Heart left ventricle (tissue), 16 donors: ENCODE measurements at places on chromosomes 16 and 17.

- no peak for DNase-seq
These were observed 25.6 kb downstream of the VAC14 start for GRCh38 chr16:70775399-70775798.

DNA sequence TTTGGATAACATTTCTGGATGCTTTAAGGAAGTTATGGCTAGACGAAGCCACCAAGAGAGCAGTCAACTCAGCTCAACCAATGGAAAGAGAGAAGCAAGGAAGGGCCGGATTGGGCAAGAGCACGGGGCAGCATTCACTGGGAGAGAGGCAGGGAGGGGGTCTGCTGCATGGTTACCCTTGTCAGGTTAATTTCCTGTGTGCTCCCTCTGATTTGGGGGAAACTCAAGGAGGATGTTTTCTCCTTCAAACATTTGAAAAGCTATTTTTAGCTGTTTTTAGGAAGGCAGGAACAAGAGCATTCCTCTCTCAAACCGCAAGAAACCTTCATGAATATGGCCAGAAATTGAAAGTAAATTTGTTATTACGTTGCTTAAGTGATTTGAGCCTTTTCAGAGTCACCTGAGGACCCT, 118.5 kb upstream of the ZFHX3 start:
- DNase-seq = no peak

- DNase-seq = peak; percentile 40
These were observed 882 bp downstream of the SCARF1 start for GRCh38 chr17:1644493-1645206.

GRCh38 chr16:10561425-10561824, 19.0 kb downstream of the EMP2 start:
- DNase-seq = no peak

DNA sequence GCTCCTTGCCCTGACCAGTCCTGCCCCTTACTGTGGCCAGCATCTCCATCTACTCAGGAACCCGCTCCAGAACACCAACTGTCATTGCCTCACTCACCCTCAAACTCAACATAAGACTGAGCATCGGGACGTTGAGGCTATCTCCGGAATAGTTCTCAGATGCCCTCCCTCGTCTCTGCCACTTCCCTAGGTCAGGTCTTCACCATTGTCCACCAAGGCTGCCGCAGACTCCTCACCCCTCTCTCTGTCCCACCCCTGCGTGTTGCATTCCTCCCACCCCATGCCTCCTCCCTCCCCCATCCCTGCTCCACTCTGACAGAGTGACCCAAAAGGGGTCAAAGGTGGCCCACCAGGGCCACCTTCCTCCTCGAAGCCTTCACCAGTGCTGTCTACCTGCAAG, 37.2 kb downstream of the C17orf67 start:
- DNase-seq = no peak

GRCh38 chr17:226108-227077, 44.9 kb upstream of the DOC2B start:
- DNase-seq = no peak

DNA sequence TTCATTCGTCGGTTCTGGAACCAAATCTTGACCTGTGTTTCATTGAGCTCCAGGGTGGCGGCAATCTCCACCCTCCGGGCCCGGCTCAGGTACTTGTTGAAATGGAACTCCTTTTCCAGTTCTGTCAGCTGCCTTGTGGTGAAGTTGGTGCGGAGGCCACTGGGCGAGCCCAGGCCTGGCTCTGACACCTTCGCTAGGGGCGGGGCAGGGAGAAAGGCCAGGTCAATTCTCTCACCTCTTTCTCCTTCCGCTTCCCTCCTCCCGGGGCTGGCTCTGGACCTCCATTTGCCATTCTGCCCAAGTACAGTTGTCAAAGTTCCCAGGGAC, 1.2 kb downstream of the HOXB1 start:
- DNase-seq = peak; percentile 58

GRCh38 chr17:4747847-4748246, 8.1 kb upstream of the CXCL16 start:
- no peak for DNase-seq

- peak; percentile 91 for DNase-seq
These were observed 26.6 kb downstream of the GSE1 start for GRCh38 chr16:85639529-85640253.

- no peak for DNase-seq
These were observed 1326.6 kb upstream of the GOT2 start for GRCh38 chr16:60060731-60061130.

GRCh38 chr17:48484850-48485249, 46.0 kb downstream of the HOXB1 start:
- DNase-seq = no peak

GRCh38 chr17:1123393-1123831, 56.4 kb downstream of the ABR start:
- DNase-seq = no peak

DNA sequence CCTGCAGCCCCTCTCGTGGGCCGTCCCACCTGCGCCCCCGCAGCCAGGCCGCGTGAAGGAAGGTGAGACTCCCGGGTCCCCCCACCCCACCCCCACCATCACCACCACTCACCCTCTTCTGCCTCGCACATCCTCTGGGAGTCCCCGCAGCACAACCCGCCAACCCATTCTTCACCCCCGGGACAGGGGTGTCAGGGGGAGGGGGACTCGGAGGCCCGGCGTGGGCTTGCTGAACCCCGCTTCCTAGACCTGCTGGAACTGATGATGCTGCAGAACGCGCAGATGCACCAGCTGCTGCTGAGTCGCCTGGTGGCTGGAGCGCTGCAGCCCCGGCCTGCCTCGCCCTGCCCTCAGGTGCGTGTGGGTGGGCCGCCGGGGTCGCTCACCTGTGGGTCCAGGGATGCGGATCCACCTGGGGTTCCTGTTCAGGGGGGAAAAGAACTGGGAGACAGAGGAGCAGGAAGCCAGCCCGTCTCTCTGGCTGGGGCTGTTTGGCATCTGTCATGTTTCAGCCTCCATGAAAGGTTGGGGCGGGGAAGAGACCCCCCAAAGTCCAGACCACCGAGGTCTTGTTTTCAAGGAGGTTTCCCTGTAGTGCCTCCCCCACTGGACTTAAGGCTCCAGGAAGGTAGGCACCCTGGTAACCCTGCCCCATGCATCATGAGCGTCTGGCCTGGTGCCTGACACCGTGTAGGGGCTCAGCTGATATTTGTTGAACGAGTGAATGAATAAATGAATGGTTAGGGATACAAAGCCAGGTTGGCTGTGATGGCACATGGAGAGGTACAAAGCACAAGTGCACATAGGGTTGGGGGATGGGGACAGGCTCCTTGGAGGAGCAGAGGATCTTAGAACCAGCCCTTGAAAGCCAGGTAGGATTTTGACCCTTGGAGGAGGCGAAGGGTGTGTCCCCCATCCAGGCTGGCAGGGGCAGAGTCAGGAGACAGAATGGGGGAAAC, 849 bp downstream of the PRR29 start:
- DNase-seq = no peak

- DNase-seq = no peak
These were observed 194.2 kb upstream of the TBX2 start for GRCh38 chr17:61205401-61205800.

- no peak for DNase-seq
These were observed 308.3 kb downstream of the FOXL1 start for GRCh38 chr16:86886651-86887050.

GRCh38 chr17:63534816-63535455, 11.8 kb downstream of the KCNH6 start:
- no peak for DNase-seq

GRCh38 chr17:32876417-32877163, at the start of gene MYO1D:
MYO1D (minus strand) TSS chr17:32877124; CDS start chr17:32876872, 252 bp downstream.
- DNase-seq = no peak

- DNase-seq = no peak
These were observed 765.6 kb downstream of the CDH11 start for GRCh38 chr16:64356267-64356666.

DNA sequence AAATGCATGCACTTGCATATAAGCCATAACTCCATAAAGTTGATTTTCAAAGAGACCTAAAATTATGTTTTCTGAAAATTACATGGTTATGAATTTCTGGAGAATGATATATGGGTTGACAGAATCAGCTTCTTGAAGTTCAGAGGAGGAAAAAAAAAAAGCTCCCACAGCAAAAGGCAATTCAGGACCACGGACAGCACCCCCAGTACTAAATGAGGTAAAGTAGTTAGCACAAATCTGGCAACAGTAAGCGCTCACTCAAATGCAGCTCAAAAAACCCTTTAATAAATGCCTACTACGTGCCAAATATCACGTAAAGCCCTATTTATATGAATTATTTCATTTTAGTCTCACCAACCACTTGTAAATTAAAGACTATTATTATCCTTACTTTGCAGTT, 135.2 kb downstream of the SHISA9 start:
- no peak for DNase-seq

GRCh38 chr16:3363793-3364192, 8.1 kb downstream of the OR2C1 start:
- DNase-seq = no peak

DNA sequence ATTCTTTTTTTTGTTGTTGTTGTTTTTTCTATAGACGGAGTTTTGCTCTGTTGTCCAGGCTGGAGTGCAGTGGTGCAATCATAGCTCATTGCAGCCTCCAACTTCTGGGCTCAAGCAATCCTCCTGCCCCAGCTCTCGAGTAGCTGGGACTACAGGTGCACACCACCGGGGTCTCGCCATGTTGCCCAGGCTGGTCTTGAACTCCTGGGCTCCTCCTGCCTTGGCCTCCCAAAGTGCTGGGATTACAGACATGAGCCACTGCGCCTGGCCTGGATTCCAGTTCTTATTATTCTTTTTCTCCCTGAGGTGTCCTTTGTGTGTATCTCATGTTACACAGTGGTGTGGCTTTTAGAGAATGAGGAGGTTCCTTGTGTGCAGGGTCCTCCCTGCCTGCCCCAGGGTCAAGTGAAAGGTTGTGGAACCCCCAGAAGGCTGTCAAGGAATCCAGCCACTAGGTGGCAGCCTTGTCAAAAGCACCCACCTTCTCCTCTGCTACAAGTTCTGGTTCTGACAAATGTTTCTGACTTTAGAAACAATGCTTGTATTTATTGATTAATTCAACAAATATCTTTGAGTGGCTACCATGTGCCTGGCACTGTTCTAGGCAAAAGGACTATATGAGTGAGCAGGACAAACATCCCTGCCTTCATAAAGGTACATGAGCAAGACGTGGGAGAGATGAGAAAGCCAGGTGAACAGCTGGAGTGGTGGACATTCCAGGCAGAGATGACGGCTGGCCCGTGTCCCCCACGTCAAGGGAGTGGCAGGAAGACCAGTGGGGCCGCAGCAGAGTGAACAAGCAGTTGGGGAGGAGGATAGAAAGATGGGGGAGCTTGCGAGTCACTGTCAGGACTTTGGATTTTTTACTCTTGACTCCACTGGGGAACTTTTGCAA, 112.4 kb downstream of the SPECC1 start:
- peak; percentile 45 for DNase-seq

GRCh38 chr16:77158293-77158692, 32.7 kb upstream of the MON1B start:
- no peak for DNase-seq

- peak; percentile 73 for DNase-seq
These were observed 1.0 kb downstream of the WSB1 start for GRCh38 chr17:27294689-27295630.

GRCh38 chr17:63116967-63117830, 151.2 kb downstream of the TANC2 start:
- DNase-seq = no peak

DNA sequence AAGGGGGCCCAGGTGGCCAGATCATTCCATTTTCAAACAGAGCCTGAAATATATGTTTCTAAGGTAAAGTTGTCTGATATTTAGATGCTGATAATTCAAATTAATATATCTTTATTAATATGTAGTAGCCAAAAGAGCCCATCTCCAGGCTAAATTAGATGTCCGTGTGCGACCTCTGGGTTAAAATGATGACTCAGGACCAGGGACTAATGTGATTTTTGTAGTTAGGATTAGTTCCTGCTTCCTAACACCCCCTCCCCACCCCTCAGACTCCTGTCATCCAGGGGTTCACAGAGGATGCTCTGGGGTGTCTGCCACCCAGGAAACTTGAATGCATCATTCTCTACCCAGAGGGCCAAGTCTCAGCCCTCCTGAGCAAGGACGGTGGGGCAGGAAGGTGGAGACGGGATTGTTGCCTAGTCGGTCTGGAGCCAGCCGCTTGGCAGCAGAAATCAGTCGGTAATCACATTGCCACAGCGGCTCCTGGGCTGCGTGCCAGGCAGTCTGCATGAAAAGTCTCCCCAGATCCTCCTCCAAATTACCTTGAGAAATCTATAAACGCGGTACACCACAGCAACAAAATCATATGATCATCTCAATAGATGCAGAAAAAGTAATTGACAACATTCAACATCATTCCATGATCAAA, 29.8 kb downstream of the CNGB1 start:
- peak; percentile 57 for DNase-seq

- no peak for DNase-seq
These were observed 81.4 kb downstream of the XYLT1 start for GRCh38 chr16:17389384-17389783.
